ENCODE measurements at places on chromosomes 2 and 18.

DNA sequence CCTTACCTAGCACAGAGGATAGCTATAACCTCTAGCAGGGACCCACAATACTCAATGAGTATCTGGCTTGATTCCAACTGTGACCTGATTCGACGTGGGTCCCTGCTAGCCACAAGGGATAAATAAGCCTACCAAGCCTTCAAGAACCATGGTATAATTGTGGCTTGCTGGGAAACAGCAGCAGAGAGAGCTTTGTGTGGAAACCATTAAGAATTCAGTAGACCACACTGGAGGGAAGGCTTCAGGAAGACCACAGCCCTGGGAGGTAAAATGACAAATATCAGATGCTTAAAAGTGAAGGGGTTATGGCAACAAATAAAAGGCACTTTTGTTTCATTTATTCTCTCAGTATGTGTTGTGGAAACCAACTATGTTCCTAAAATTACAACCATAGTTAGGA, 82.6 kb upstream of the WIPF1 start:
- DNase-seq: no peak

GRCh38 chr2:156704132-156704531, 268.0 kb downstream of the GPD2 start:
- no peak for DNase-seq

GRCh38 chr18:46397174-46397573, 259.8 kb downstream of the LOXHD1 start:
- DNase-seq: no peak

DNA sequence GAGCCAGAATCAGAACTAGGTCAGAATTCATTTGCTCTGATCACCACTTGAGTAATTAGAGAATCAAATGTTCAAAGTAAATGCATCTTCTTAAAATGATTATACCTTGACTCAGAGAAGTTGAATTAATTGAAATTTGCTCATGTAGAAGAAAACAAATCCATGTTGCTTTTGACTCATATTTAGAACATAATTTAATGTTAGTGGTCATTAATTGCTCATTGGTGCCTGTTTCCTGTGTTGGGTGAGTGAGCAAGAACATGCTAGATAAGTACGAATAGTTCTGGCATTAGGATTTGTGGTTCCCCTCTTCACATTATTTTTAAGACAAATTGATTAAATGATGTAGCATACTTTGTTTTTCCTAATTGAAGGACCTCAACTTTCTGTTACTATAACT, 19.0 kb downstream of the ACVR2A start:
- no peak for DNase-seq

DNA sequence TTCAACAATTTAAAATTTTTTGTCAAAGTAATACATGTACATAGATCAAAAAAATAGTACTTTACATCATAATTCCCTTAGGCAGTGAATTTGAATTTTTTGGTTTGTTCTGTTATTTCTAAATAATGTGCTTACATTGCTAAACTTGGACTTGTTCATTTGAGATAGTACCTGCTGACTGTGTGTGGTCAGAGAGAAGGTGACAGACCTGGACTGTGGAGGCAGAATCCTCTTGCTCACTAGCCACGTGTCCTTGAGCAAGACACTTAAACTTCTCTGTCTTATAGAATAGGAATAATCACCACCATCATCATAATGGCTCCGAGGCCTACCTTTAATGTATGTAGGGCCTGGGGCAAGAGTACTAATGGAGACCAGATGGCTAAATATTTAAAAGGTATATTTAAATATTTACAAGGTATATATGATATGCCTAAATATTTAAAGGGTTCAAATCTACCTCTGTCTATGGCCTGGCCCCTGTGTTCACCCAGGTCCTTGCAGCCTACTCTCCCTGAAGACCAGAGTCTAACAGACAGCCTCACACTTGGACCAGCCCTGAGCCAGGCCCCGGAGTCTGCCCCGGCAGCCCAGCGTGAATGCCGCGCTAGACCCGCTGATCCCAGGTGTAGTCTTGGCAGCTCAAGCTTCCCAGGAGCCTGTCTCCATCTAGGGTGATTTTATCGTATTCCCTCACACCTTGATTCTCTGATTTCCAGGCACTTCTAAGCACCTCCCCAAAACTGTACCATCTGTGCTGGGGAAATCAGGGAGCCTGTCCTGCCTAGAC, 33.5 kb downstream of the ZNF532 start:
- DNase-seq: no peak

All from CD4-positive, alpha-beta T cell treated with Interleukin-21 for 1 hour (primary cell).